ENCODE measurements at places on chromosomes 6 and 20.

- no peak for DNase-seq
Observed at GRCh38 chr6:6704103-6705060, 115.9 kb downstream of the LY86 start.

DNA sequence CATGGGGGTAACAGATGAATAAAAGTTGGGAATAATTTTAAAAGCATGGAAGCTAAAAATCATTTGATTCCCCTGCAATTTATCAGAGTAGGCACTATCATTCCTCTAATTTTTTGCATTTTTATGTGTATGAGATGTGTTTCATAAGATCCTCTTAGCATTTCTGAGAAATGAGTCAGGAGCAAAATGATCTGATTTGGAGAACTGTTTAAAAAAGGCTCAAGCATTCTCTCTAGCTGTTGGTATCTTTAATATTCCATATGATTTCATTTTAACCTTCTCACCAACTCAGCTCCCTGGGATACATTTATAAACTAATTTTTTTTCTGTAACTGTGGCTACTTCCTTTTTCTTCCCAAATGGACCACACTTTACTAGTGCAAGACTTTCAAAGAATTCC, 60.9 kb downstream of the MCHR2 start:
- DNase-seq, result no peak

GRCh38 chr6:6823030-6823429, 234.5 kb downstream of the LY86 start:
- no peak for DNase-seq

GRCh38 chr6:89204096-89204495, 13.1 kb downstream of the GABRR1 start:
- no peak for DNase-seq

GRCh38 chr20:4740774-4741431, 19.2 kb downstream of the PRND start:
- peak; percentile 69 for DNase-seq

DNA sequence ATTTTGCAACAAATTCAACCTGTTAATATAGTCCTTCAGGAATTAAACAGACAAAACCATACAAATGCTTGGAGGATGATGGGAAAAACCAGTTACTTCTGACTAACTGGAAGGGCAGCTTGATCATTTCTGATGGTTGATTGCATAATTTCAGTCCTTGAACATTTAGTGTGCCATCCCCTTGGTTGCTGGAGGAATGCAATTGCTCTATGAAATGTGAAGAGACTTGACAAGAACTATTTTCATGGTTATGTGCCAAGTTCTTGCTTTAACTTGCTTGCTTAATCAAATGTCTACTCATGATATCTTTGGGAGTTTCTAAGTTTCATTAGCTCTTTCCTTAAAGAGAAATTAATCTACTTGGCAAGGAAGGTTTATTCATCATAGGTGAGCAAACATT, 45.2 kb downstream of the ANKEF1 start:
- no peak for DNase-seq

DNA sequence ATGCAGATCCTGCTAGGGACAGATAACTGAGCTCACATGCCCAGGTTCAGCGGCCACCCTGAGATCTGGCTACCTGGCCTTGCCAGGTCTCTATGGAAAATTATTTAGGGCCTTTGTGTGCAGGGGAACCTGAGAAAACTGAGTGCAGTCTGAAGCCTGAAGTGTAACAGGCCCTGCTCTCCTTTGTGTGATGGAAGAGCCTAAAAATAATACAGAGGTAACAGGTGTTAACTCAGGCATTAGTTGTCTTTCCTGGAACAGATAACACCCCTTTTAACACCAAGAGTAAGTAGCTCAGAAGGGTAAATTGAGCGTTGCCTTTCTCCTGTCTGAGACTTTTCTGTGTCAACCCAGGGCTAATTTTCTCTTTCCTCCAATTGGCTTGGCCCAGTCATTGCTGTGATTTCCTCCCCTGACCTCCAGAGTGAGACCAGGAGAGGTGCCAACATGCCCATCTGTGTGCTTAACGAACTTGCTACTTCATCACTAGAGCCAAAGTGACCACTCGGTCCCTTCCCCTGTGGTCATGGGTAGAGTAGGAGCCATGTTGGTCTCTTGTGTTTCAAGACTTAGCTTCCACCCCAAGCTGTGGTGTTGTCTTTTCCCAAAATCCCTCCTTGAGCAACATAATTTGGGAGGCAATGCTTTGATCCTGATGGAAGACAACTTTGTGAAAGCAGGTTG, 304.4 kb upstream of the JAG1 start:
- DNase-seq, result no peak

- no peak for DNase-seq
Observed at GRCh38 chr6:166613027-166613426, 14.0 kb downstream of the RPS6KA2 start.

DNA sequence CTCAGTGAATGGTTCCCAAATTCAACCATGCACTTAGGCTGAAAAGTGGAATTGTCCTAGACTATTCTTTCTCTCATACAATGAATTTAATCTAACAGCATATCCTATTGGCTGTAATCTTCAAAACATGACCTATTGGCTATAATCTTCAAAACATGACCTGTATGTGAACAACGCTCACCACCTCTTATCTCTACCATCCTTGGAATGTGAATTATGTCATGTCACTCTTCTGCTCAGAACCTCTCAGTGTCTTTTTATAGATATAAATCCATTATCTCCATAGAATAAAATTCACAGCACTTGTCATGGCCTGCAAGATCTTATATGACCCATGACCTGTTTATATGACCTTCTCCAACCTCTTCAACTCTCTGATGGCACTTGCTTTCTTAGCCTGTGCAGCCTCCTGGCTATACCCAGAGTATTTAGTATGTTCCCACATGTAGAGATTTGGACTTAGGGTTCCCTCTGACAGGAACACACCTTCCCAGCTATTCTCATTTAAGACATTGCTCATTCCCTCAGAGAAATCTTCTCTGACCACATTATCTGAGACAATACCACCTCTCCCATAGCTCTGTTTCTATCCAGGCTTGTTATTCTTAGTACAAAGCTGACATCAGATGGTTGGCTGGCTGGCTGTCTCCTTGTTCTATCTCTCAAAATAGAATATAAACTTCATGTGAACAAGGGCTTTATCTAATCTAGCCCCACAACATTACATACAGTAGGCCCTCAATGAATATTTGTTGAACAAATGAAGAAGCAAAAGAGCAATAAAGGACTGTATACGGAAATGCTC, 275.0 kb upstream of the PREP start:
- DNase-seq, result no peak

DNA sequence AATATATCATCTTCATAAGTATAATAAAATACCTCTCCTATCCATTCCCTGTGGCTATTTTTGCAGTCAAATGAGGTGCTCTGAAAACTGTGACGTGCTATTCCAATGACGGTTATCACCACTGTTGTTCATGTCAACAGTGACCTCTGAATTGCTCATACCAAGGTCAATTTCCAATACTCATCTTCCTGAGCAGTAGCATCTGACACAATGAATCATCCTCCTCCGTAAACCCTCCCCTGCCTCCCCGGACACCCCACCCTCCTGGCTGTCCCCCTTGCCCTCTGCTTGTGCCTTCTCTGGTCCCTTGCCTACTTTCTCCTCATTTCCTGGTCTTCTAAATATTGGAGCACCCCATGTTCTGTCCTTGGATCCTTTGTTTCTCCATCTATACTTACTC, 77.7 kb upstream of the SLC22A23 start:
- no peak for DNase-seq

- no peak for DNase-seq
Observed at GRCh38 chr20:61924858-61925554, 140.7 kb downstream of the TAF4 start.

DNA sequence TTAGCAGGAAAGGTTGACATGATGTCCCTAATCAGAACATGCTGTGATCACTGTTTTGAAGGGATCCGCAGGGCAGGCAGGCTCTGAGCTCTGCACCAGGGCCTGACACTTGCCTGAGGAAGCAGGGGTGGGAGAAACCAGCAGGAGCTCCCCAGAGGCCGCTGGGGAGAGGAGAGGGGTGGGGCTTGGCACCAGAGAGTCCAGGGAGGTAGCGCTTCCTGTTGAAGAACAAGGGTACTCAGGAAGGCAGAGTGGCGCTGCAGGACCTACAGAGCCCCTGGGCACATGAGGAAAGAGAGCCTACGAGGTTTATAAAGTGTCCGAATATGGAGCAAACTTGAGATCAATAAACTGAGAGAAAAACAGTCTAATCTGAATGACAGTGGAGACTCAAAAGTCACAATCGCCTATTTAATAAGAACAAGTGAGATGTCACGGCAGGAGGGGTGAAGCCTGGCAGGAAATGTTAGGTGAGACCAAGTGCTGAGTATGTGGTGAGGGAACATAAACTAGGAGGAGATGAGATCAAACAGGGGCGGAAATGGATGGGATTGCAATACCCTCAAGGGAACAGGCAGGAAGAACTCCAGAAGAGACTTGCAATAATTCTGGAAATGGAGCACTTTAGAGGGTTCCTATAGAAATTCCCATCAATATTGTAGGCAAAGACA, 5.8 kb upstream of the TBXT start:
- DNase-seq, result no peak

GRCh38 chr20:1087311-1087905, 31.0 kb upstream of the PSMF1 start:
- no peak for DNase-seq

DNA sequence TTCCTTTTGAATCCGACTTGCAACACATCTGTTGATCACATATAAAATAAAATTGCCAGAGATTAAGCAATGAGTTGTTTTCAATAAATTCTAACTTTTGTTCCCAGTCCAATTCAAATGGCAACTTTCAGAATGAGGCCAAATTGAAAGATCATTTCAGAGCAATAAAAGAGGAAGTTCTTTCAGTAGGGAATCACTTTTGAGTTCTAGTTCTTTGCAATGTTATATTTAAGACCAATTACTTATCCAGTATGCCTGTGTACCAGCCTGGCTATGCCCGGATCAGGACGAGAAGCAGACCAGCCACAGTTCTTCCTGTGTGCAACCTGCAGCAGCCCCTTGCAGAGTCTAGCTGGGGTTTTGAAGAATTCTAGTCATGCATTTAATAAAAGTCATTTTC, 232.5 kb downstream of the BTBD9 start:
- peak; percentile 5 for DNase-seq

DNA sequence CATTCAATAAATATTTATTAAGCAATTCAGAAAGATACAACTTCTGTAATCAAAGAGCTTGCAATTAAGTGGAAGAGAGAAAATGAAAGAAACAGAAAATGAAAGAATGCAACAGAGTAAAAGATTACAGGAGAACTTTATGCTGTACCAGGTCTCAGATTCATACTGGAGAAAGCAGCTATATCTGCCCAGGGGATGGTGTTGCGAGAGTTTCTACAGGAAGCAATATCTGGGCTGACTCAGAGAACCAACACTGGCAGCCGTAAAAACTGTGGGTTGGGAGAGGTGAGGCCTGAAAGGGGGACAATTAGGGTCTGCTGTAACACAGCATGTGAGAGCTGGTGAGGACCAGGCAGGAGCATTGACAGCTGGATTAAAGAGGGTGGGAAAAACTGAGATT, 256.7 kb upstream of the TCF21 start:
- peak; percentile 19 for DNase-seq

DNA sequence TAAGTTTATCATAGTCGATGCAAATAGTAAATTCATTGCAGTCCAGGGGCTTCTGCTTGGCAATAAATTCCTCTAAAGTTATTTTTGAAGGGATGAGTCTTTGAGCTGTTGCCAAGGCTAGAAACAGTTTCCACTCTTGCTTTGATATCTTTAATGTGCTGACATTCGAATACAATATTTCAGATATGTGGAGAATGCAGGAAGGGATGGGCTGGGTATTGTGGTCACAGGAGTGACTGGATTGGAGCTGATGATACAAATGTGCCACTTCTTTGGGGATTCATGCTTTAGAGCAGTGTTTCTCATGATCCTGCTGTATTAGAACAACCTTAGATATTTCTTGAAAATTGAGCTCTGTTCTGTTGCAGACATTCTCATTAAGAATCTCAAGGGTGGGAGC, 139.0 kb downstream of the PRDM13 start:
- no peak for DNase-seq

DNA sequence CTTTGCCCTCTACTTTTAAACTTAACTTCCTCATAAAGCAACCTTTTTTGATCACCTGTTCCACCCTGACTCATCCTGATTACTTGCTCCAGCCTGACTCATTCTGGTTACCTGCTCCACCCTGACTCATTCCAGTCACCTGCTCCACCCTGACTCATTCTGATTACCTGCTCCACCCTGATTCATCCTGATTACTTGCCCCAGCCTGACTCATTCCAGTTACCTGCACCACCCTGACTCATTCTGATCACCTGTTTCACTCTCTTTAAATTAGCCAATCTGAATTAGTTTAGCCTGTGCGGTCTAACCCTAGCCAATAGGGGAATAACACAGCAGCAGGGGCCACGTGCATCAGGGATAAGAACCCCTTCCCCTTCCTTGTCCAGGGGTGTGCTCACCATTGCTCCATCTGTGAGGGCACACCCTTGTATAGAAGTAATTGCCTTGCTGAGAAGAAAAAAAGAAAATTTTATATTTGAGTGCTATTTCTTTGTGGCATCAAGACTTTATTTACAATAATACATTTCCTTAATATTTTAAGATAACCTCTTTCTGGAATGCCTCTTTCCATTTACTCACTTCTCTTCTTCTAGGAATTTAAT, 17.9 kb downstream of the HLA-G start:
- no peak for DNase-seq

DNA sequence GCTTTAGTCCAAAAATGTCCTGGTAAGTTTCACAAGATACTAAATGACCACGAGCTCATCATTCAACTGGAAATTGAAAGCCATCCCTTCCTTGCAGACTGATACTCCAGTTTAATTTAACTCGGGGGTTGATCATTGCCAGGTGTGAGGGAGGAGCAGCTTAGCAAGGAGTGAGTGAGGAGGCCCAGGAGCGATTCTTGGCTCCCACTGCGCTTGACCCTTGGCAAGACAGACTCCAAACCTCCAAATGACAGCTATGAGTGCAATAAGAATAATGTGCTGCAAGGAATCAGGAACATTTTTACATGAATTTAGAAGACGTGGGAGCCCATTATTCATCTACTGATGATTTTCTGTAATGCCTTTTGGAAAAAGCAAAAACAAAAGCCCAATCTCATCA, 64.9 kb downstream of the LAMA4 start:
- DNase-seq, result no peak

- peak; percentile 59 for DNase-seq
Observed at GRCh38 chr6:136791296-136792094, 782 bp downstream of the MAP3K5 start.

All from Kasumi-1 (cell line).